ENCODE measurements at places on chromosomes 5 and 9.

DNA sequence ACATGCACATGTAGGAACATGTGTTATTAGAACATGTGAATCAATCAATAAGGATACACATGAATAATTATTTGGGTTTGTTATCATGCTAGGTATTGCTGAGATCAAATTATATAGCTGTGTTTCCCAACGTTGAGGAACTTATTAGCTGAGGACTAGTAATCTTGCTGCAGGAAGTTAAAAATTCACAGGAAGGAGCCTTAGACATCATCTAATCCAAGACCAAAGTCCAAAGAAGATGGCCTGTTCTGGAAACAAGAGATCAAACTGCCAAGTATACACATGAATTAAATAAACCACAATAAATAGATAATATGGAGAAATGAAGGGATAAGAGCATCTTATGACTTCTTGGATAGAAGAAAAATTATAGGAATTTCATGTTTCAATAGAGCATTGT is 19.9 kb downstream of the POU5F2 start:
- no peak for DNase-seq

GRCh38 chr9:85204176-85204575 is 534.6 kb downstream of the NTRK2 start:
- no peak for DNase-seq

GRCh38 chr5:178450121-178451028 is 139.8 kb downstream of the COL23A1 start:
- DNase-seq: no peak

DNA sequence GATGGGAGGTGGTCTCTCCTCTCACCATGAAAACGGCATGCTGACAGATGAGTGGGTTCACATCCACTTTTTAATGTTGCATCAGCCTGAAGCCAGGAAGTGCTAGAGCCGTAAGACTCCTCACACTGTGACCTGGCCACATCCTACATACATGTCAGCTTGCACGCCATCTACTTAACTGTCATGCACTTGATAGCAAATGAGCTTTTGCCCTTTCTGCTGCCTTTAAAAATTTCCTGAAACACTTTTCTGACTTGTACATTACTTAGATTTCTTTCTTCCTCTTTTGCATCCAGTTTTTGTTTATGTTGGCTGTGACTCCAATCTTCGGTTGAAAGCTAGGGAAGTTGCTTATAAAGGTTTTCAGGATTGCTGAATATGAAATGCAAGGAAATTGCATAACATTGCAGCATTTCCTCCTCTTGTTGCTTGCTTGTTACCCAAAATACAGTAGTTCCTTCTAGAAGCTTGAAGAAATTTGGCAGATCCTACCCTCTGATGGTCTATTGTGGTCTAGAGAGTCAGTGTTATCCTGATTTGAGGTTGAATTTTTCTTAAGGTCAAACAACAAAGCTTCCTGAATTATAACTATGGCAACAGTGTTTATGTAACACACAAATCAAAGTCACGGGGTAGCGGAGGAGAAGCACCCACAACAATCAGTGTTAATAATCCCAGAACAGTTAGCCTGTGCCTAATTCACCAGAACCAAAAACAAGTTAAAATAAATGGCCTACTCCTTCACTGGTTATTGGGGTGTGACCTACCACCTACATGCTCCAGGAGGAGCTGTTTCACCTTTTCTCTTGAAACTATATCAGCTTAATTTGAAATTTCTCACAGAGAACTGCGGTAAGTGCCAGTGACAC is 232.5 kb downstream of the ARHGAP26 start:
- DNase-seq: peak; percentile 19

GRCh38 chr5:64108674-64109073 is 57.0 kb upstream of the RNF180 start:
- no peak for DNase-seq

GRCh38 chr5:58497386-58497785 is 6.2 kb downstream of the GAPT start:
- no peak for DNase-seq

DNA sequence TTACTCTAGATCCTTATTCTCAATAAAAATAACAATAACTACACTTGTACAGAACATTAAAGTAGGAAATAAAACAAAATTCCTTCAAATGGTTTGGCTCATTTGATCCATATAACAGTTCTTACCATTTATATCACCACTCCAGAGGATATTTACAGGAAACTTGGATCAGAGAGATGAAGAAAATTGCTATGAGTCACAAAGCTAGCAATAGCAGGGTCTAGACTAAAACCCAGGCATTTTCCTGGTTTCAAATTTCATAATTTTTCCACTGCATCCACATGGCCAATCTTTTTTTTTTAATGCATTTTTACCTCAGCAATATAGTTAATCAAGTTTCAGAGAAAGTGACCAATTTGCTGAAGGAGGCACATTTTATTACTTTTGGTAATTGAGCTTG is 299.2 kb downstream of the ELAVL2 start:
- no peak for DNase-seq

- DNase-seq: no peak
Measured at GRCh38 chr9:77965445-77966123, 66.0 kb downstream of the GNAQ start.

- no peak for DNase-seq
Measured at GRCh38 chr9:4980086-4980727, 4.9 kb upstream of the JAK2 start.

Data from esophagus squamous epithelium (tissue), 5 donors.